Stimulated activated CD4-positive, alpha-beta T cell treated with anti-CD3 and anti-CD28 coated beads, Interleukin-2, amount 100 ng/mL, for 24 hours (primary cell): ENCODE measurements at places on chromosomes 2 and 18.

DNA sequence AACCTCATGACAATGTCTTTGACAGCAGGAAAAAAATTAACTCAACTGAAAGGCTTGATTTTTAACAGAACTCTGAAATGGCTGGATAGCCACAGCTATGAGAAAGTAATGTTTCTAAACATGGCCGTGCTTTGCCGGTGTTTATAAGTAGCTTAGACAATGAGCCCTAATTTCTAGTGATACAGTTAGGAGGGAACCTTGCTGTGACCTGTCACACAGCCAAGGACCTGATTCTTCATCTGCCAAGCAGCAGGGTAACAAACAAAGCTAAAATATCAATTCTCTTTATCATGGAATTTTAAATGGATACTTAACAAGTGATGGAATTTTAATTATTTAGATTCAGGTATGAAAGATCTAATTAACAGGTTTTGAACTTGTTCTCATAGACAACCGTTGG lies 24.3 kb upstream of the DYNC2LI1 start:
- DNase-seq, result no peak

GRCh38 chr2:883260-883802 lies 67.3 kb upstream of the SNTG2 start:
- no peak for DNase-seq

GRCh38 chr2:191696966-191697365 lies 19.0 kb downstream of the NABP1 start:
- DNase-seq, result no peak

DNA sequence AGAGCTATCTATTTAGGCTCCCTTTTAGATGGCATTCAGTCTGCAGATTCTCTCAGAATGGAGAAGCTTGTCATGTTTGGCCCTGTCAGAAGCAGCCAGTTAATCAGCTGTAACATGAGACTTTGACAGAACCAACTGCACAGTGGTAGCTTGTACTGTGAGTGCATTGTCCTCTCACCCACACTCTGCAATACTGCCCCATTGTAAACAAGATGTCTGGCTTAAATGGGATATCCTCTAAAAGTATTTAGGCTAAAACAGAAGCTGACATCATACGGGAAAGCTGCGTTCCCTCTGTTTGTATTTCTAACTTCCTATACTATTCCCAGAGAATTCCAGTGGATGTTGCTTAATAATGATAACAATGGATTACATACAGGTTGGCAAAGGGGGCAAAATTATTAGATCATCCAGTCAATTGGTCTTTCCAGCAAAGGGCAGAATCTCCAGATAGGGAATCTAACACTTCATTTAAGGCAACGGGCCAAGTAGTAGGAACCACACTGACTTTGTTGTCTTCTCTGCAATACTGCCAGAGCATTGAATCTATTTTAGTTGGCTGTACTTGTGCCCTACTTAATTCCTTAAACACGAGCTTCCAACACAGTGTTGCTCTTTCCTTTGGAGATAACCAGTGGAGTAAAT lies 15.4 kb upstream of the STAT4 start:
- DNase-seq, result no peak

DNA sequence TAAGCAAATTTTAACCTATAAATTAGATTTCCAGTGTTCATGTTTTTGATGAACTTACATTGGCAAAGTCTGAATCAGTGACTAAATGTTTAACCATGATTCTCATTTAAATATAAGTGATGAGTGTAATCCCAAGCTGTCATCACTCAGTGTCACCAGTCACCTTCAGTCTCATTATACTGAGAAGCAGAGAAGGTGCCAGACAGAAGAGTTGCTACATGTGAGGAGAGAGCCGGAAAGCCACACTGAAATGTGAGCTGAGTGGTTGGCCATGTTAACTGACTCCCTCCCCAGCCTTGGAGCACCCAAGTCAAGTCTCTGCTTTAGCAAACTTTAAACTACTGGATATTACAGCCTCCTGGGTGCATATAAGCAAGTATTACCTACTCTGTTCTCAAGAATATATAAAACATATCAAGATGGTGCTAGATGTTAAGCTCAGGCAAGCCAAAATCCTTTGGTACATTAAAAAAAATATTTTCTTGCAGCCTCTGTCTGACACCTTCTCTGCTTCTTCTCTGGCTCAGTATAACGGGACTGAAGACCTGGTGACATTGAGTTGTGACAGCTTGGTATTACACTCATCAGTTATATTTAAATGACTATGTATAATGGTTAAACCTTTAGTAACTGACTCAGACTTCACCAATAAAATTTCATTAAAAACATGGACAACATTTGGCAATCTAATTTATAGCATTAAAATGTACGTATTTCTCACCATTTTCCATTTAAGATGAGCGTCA lies 75.8 kb upstream of the MAP3K20 start:
- no peak for DNase-seq

DNA sequence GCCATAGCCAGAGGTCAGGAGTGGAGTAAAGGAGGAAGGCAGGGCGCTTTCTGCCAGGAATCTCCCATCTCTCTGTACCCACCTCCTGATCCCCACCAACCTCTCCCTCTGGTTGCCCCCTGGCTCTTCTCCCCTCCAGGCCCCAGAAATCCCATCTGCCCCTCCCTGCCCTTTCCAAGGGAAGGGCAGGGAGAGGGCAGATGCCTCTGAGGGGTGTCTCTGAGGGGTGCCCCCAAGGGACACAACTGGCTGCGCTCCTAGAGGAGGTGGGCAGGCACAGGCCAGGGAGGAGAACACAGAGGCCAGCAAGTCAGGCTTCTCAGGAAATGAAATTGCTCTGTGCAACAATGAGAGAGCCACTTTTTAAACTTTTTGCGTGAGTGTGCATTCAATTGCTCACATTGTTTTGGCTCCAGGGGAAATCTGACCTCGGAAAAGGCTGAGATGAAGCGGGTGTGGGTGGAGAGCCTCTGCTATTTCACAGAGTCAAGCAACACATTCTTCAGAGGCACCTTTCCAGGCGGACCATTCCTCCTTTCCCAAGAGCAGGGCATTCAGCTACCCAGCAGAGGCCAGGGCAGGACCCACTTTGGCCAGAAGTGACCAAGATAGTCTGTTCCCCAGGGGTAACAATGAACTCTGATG lies 125.5 kb downstream of the SMAD7 start:
- DNase-seq, result no peak

DNA sequence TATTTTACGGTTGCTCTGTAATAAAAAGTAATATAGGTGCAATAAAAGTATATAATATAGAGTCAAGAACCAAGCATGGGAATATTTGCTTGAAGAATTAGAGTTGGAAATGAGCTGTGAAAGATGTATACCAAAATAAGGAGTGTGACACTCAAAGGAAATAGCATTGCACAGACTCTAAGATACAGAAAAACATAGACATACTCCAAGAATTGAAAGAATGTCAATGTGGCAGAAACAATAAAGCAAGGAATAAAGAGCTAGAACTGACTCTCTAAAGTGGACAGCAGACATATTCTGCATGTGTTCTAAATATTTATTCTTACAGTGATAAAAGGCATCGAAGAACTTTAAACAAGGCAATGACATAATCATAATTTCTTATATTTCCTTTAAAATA lies 561.1 kb upstream of the SETBP1 start:
- no peak for DNase-seq

- no peak for DNase-seq
Observed at GRCh38 chr2:152352616-152353015, 17.6 kb downstream of the FMNL2 start.

DNA sequence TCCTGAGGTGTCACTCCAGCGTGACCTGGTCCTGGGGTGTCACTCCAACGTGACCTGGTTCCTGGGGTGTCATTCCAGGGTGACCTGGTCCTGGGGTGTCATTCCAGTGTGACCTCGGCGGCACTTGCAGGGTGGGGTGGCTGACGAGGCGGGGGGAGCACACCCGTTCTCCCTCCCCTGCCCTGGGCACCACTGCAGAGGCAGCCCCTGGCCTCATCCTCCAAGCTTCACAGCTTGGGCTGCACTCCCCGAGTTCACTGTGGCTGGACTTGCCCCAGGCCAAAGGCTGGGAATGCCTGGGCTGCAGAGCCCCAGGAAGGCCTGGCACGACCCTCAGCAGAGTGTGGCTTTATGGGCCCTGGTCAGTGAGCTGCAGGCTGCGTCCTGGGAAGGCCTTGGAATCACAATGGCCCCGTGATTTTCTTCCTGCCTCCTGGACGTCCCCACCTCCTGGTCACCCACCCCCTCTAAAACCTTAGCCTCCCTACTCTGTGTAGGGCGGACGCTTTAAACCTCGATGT lies 88.3 kb downstream of the NFATC1 start:
- DNase-seq, result no peak

GRCh38 chr18:37987901-37988300 lies 422.3 kb upstream of the CELF4 start:
- no peak for DNase-seq

- no peak for DNase-seq
Observed at GRCh38 chr2:221400411-221400810, 171.7 kb downstream of the EPHA4 start.

- no peak for DNase-seq
Observed at GRCh38 chr2:133600266-133600928, 32.1 kb upstream of the NCKAP5 start.

- DNase-seq, result peak; percentile 1
Observed at GRCh38 chr2:59301466-59302402, 1060.6 kb upstream of the FANCL start.

DNA sequence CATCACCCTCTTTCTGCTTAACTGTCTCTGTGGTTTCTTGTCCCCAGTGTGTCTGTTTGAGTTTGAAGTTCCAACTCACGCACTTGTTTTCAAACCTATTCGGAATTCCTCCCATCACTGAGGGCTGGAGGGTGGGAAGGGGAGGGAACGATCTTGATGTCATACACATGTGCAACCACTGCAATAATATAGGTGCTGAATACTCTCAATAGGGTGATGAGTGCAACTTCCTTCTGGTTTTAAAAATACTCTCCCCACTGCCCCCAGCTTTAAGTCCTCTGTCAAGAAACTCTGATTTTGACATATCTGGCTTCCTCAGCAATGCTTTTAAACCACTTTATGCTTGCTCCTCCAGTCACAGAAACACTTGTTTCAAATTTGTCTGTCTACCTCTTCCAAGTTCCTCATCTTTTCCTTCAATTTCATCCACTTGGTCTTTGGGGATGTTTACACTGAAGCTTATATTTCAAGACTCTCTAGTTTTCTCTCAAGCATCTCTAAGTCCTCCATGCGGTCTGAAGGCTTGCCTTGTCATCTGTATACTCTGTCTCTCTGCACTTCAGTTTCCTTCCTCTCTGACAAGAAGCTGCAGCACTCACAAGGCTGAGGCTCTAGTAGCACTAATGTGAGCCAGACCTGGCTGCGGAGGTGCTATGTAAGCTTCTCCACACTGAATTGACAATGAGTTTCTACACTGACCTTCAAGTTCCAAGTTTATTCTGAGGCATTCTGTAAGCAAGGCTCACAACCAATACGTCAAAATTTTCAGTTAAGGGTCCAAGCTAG lies 422.3 kb downstream of the ZEB2 start:
- DNase-seq, result no peak
